A549 treated with ZK216348 at 1 μM for 4 hours (cell line): ENCODE measurements at places on chromosomes 7 and 10. TPM values are rescaled to one million over a fixed set of nuclear protein-coding genes. Genes with fewer than 3 reads are reported as not detected.

Gene PITX3
- total RNA-seq, result 0.33 to 0.90 TPM (median 0.55 TPM) in 5 replicates

Gene MET
- 61.2 to 94.9 TPM (median 88.0 TPM) in 5 replicates for total RNA-seq

Gene ZNF862
- total RNA-seq, result 2.7 to 4.0 TPM (median 3.3 TPM) in 5 replicates

Gene MSS51
- total RNA-seq, result 0.40 to 0.65 TPM (median 0.62 TPM) in 5 replicates

Gene DLX6
- not detected in 5 replicates for total RNA-seq

Gene ELFN1
- total RNA-seq, result 0.32 to 0.47 TPM (median 0.38 TPM) in 5 replicates

Gene CXCL12
- total RNA-seq, result 0.08 to 0.25 TPM (median 0.20 TPM) in 3 of 5 replicates, not detected in the others

Gene CNNM2
- total RNA-seq, result 3.6 to 5.9 TPM (median 5.5 TPM) in 5 replicates
